ENCODE measurements at places on chromosomes 3 and 15.

DNA sequence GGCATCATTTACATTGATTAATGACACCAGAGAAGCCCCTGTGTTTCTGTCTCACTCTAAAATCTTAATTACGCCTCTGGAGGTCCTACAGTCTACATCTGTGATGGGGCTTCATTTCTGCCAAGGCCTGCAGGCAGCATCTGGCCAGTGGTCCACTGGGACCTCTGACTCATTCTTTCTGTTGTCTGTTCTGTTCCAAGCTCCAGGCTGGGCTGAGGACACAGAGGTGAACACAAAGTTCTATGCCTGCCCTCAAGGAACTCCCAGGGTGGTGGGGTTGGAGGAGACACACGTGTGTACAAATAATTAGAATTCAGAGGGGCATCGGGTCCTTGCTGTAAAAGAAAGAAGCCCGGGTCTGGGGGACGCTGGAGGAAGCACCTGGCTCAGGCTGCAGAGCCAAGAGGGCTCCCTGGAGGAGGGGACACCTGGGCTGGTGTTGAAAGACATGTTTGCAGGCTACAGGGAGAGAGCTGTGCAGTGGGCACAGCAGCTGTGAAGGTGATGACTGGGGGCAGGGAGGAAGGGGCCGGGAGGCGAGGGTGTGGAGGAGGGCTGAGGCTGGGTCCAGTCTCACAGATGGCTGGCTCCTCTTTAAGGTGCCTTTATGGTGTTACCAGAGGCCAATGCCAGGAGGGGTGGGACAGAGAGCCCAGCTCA is 103.3 kb upstream of the PRR23E start:
- DNase-seq = no peak

- peak; percentile 51 for DNase-seq
These were observed 85.5 kb upstream of the CDV3 start for GRCh38 chr3:133487920-133488540.

DNA sequence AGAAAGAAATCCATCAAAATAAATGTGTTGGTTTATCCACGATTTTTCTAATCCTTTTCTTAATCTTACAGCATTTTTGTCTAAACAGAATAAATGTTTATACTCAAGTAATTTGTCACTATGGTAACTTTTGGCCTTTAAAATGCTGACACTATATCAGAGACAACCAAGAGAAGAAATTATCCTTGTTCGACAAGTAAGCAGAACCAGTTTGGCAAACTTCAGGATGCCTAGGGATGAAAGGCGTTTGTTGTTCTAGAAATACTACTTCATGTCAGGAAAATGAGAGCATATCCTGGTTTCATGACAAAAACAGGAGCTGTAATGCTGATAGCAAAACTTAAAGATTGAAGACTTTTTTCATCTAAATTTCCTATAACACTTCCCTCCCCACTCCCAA is 308.0 kb upstream of the ATP11B start:
- DNase-seq = no peak

GRCh38 chr3:80079886-80080285 is 312.1 kb upstream of the ROBO1 start:
- DNase-seq = no peak

DNA sequence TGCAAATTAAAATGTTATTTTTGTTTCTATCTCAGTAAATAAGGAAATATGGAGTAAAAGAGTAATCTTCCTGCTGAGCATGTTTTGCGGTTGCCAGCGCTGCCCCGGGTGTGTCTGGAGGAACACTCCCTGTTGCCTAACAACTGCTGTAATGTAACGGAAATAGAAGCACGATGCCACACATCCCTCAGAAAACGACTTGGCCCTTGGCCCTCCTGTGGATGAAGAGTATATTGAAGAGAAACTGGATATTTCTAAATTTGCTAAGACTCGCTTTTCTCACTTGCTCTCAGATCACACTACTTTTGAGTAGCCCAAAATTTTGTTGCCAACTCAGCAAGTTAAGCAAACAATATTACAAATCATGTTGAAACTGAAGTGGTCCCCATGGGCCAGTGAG is 18.9 kb downstream of the CX3CR1 start:
- peak; percentile 61 for DNase-seq

Measured in GM23338 (cell line).